ENCODE measurements at places on chromosomes 7 and 10.

DNA sequence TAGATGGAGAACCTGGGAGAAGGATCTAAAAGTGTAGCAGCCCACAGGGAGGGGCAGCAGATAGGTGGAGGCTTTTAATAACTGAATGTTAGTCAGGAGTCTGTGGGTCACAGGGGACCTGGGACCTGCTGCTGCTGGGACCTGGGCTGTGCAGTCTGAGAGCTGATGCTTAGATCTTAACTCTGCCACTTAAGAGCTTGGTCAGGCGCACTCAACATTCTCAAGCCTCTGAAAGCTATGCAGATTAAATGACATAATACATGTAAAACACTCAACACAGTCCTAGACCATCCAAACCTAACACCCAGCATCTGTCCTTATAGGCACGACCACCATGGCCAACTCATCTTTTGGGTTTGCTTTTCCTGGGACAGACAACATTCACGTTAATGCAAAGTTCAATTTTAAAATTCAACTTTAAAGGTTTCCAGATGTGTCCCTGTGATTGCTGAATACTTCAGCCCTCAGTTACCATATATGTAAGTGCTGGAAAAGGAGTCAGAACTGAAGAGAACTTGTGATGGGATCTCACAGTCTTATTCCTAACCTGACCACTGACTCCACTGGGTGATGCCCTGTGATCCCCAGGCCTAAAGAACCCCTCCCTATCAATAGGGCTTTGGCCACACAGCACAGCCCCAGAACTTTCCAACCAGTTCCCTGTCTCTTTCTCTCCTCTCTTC is 321.0 kb downstream of the PLXNA4 start:
- no peak for DNase-seq

DNA sequence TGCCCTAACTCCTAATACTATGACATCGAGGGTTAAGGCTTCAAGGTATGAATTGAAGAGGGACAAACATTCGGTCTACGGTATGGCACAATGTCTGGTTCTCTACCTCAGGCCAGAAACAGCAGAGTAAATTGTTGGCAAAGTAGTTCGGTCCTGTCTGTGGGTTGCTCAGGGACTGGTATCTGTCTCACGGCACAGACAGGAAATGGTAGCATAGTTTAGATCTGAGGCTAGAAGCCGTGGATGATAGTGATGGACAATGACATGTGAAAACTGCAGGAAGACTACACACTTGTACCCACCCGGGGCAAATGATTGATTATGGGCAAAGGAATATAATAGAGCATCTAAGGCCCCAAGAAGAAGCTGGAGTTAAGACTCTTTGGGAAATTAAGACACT is 106.2 kb downstream of the TWIST1 start:
- DNase-seq: no peak

GRCh38 chr7:69683002-69683401 is 84.7 kb downstream of the AUTS2 start:
- DNase-seq: no peak

DNA sequence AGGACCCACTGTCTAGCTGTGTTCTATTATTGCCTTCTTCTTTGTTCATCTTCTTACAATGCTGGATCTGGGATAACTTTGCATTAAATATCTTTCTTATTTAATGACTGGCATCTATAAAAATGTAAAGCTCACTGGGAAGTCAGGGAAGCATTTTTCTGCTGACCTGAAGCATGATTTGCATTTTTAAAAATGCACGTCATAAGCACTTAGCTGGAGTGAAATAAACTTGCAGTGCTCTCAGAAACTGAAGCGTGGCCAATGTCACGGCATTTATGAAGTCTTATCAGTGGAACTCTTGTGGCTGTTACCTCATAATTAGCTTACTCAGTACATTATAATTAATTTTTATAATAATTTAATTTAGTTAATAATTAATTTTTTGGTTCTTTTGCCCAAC is 59.1 kb downstream of the FRMD4A start:
- DNase-seq: no peak

- DNase-seq: no peak
These were observed 7.8 kb downstream of the PDIA4 start for GRCh38 chr7:149020483-149020882.

DNA sequence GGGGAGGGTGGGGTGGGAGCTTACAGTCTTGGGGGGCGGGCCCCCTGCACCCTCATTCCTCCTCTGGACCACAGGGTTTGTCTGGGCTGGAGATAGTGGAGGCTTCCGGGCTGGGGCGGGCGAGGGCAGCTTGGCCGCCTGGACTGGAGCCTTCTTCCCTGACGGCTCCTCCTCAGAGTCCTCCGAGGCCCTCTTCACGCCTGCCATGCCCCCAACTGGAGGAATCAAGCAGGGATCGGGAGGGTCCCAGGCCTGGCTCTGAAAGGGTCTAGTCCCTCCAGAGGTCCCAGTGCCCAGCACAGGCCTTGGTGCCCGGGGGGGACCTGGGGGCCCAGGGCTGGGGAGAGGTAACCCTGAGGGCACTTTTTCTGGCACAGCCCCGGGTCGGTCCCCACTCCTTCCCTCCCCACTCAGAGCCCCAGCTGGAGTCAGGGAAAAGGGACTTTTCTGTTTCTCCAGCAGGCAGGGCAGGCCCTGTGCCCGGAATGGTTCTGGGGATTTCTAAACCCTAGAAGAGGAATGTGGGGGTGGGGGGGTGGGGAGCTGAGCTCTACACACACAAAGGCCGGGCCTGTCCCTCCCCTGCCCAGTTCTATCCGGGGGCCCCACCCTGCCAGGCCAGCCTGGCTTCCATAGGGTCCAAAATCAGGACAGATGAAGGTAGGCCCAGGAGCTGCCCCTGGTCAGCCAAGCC is 11.6 kb downstream of the MICALL2 start:
- DNase-seq: no peak

DNA sequence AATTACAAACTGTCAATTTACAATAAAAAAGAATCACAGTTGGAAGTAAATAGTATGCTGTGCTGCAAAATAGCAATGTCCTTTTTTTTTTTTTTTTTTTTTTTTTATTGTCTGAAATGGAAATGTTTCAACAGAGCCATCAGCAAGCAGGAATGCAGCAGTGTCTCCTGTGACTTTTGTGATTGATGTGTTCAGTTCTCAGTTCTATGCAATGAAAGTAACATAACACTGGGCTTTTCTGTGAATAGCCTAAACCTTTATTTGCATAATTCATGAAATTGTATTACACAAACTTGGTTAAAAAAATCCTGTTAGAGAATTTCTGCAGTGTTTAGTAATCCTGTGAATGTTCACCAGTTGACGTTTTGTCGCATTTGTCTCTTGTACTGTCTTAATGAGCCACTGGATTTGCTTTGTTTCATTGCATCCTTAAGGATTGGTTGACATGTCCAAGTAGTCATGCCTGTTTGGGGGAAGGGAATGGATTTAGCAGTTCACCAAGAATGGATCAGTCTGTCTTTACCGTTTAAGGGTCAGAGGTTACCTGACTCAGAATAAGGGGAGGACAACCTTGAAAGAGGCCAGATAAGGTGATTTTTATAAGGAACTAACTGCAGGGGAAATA is 192.7 kb downstream of the MLLT10 start:
- DNase-seq: no peak

GRCh38 chr7:25173184-25173583 is 48.1 kb upstream of the CYCS start:
- DNase-seq: no peak

DNA sequence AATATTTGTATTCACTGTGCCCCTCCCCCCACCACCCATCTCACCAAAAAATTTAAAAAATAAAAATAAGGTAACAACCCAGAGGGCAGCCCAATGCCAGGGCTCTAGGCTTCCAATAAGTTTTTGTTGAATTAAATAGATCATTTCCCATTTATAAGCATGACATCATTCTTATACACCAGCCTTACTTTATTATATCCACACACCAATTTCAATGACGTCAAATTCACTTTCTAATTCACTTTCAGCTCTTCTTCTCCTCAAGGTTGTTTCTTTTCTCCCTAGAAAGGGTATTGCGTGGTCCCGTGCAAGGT is 1.2 kb upstream of the DKK1 start:
- no peak for DNase-seq

GRCh38 chr7:45071528-45071927 is 17.2 kb downstream of the NACAD start:
- no peak for DNase-seq

GRCh38 chr7:108033776-108034497 is 31.0 kb upstream of the LAMB1 start:
- no peak for DNase-seq

DNA sequence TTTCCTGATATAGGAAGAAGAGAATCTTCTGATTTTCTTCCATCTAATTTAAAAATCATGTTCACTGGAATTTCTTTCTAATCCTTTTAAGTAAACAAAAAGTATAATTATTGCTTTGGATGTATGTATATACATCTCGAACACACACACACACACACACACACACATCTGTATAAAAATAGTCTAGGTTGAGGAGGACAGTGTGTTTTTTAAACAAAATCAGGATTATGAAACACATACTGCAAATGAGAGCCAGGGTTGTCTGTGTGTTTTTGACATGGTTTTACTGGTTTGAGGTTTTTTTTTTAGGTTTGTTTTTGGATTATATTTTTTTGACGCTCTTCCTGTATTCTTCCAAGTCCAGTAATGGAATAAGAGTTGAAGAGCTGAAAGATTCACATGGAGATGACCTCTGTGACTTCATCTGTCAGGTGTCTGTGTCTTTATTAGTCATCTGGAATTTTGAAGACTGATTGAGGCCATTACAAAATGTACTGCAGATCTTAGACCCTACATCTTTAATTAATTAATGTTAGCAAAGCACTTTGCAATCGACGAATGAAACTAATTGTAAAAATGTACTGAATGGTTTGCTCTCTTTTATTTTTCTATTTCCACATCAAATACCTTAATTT is 237.1 kb downstream of the SUGCT start:
- DNase-seq: no peak

DNA sequence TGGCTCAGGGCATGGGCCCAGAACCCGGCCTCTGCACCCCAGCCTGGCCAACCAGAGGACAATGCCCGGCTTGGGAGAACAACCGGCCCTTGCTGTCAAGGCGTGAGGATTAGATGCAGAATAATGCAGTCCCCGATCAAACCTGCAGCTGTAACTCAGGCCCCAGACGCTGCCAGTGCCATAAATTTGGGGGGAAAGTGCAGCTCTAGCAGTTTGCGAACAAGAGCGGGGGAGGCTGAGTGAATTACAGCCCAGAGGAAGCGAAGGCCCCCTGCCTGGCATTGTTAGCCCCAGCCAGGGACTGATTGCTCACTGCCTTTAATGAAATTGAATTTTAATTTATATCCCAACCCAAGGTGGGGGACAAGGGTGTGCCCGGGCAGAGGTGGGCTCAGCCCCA is 38.0 kb upstream of the GNA12 start:
- DNase-seq: no peak

- DNase-seq: no peak
These were observed at the start of gene TFEC for GRCh38 chr7:116030651-116031276. TFEC (minus strand) TSS chr7:116030763; CDS start chr7:115984441, 46,322 bp downstream.

- no peak for DNase-seq
These were observed 4.2 kb upstream of the HOXA10 start for GRCh38 chr7:27178366-27178765.

GRCh38 chr10:88437411-88437810 is 145.7 kb downstream of the RNLS start:
- DNase-seq: no peak

DNA sequence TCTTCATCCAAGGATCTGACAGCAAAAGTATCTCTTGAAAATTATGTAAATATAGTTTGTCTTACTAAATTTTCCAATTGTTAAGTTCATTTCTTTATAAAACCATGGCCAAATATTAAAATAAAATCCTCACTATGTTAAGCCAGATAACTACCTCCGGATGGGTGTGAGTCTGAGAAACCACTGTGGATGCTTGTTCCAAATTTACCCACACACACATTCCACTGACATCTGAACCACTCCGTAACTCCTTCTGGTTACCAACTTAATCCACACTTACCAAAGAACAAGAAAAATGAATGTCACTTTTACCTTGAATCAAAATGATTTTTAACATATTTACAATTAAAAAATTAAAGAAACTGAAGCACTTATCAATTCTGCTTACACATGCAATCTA is 19.7 kb downstream of the CYTH3 start:
- no peak for DNase-seq

GRCh38 chr10:34351161-34351560 is 463.9 kb downstream of the PARD3 start:
- DNase-seq: no peak

- no peak for DNase-seq
These were observed 22.5 kb downstream of the ORC5 start for GRCh38 chr7:104185346-104185745.

DNA sequence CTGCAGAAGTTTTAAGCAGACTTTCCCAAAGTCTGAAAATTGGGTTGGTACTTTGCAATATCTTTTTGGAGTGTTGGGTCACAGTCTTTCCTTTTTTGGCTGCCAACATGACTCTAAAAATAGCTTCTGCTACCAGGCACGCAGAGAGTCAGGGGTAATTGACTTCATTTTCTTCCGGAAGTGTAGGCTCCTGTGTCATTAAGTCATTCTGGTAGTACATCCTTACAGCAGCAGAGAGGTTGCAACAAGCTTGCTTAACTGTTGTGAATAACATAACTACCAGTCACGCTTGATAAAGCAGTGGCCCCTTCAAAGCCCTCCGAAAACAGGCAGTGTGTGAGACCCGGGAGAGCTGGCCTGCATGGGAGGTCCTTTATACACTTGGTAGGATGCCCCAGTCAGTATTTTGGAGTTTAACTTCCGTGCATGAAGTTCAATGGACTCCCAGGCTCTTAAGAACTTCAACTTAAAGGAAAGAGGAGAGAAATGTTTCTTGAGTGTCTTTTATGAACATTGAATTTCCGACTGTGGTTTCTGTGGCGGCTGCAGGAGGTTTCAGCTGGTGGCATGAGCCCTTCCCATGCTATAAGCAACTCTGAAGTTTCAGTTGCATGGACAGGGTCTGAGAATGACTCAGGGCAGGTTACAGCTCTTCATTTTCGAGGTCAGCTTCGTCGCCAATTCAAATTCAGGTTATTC is 310.7 kb downstream of the GALNT17 start:
- DNase-seq: no peak

DNA sequence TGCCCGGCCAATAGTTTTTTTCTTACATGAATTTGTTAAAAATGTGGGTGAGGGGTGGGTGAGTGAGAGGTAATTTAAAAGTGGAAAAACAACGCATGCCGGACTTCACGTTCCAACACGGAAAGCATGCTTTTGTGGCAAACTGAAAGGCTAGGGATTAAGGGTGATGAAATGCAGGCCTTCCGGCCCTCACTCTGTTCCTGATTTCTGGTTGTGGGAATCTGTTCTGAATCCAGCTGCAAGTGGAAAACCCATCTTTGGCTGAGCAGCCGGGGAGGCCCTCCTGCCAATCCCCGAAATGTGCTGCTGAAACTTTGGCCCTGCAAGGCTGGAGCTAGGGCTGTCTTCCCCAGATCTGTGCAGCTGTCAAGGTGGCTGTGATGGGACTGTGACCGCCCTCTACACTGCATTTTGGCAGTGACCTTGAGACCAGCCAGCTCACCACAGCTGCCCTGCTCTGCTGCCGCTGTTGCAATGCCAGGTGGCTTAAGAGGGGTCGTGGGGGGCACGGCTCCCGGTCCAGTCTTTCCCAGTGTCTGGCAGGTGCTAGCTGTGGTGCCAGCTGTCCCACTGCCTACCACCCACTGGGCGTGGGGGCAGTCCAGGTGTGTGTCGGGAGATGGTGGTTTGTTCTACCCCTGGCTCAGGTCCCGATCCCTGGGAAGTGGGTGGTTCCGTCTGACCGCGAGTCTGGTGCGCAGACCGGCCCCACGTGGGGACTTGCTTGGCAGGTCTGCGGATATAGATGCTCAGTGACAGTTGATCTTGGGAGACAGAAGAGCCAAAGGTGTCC is 39.0 kb downstream of the TET1 start:
- DNase-seq: no peak
